ENCODE measurements at places on chromosomes 12 and 14.

- DNase-seq: no peak
Measured at GRCh38 chr12:55019784-55020183, at the start of gene NEUROD4. NEUROD4 (plus strand) TSS chr12:55019974; CDS start chr12:55026440, 6,466 bp downstream.

DNA sequence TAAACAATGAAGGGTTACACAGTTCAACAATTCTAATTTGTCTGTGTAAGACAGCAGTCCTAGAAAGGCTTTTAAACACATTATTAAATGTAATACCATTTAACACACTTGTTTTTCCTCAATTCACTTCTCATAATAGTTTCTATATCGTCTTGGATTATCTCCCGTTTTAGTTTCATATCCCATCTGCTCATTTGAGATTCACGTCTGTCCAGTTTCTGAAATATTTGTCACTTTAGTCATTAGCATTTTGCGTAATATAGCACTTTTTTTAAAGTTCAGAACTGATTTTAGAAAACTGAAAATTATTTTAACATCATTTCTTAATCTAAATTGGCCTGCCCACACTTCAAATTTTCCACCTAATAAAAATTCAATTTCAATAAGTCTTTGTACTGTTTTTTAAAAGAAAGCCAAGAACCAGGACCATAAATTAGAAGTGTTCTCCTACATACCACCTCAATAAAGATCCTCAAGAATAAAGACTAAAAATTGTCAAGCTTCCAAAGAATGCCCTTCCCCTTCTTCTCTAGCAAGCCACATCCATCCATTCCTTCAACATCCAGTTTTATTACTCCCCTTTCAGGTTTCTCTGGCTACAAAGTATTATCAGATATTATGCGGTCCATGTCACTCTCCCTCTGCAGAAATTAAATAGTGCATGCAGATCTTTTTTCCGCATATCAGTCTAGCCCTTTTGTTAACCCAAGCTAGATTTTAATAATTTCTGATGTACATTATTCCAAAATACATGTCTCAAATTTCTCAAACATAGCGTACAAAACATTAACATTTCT, 11.9 kb downstream of the MED13L start:
- DNase-seq: no peak

DNA sequence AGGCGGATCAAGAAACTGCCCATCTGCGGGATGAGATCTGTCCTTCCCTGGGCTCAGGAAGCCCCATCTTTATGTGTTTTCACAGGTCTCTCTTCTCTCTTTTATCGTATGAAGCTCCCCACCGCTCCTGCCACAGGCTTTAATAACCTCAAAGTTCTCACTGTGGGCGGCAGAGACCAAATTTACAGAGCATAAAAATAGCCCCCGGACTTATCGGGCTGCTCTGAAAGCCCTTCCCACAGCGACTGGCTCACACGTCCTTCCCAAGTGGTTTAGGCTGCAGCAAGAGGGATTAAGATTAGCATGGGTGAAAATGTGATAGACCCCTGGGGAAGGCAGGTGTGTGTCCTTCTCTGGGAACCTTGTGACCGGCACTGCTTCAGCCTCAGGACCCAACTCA, 47.8 kb downstream of the TESC start:
- DNase-seq: no peak

- no peak for DNase-seq
Measured at GRCh38 chr12:124677552-124678356, 110.3 kb upstream of the NCOR2 start.

DNA sequence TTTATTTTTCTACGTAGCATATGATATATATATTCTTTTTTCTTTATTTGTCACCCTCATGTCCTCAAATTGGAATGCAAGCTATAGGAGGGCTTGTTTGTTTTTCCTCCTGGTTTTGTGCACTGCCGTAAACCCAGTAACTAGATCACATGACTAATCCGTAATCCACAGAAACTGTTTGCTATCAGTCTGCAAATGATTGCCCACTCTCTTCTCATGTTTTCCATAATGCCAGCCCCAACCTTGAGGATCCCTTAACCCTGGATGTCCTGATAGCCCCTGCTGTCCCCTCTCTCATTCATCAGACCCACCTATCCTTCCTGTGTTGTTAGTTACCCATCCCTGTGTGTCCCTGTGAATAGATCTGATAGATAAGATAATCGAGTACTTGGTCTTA, 94.0 kb downstream of the TSPAN9 start:
- DNase-seq: no peak

DNA sequence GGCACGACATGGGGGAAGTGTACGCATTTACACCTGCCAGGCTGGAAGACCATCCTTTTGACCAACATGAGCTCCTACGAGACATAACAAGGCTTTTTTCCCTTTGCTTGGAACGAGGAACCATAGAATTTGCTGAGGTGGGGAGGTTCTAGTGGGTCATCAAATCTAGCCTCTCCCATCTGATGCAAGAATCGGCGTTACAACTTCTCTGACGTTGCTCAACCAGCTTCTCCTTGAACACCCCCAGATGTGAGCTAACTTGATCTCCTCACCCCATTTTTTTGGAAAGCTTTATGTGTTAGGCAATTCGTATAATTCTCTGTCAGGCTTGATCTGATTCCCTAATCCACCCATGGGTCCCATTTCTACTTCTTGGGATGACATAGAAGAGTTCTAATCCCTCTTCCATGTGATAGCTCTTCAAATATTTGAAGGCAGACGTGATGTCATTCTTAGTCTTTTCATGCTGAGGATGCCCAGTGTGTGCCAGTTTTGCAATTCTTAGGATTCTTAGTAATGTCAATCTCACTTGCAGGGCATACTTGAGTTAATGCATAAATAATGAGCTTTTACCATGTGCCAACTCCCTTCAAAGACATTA, 163.6 kb upstream of the PARP11 start:
- no peak for DNase-seq

- no peak for DNase-seq
Measured at GRCh38 chr12:49288412-49288853, 6.5 kb upstream of the PRPH start.

DNA sequence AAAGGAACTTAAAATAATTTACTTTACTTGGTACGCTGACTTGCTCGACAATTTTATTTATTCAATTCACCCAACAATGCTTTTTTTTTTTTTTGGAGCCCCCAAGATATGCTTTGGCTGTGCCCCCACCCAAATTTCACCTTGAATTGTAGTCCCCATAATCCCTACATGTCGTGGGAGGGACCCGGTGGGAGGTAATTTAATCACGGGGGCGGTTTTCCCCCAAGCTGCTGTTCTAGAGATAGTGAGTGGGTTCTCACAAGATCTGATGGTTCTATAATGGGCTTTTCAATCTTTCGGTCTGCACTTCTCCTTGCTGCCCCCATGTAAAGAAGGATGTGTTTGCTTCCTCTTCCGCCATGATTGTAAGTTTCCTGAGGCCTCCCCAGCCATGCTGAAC, 10.4 kb downstream of the FGD6 start:
- no peak for DNase-seq
